HAP-1 (cell line): ENCODE measurements at places on chromosomes 16 and 17.

DNA sequence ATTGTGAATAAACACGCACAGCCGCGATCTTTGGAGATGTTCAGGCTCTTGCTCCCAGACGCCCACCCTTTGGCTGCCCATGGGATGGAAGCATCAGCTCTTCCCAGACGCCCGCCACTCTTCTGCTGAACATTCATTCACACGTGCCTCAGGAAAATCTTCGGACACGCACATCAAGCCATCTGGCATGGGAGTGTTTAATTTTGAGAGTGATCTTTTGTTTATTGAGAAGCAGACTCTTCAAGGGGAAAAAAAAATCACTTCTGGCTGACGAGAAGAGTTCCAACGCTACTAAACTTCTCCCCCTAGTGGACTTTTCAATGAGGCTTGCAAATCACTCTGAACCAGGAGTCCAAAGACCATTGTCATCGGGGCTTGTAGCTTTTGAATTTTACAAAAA is 62.0 kb upstream of the NUDT7 start:
- no peak for DNase-seq

DNA sequence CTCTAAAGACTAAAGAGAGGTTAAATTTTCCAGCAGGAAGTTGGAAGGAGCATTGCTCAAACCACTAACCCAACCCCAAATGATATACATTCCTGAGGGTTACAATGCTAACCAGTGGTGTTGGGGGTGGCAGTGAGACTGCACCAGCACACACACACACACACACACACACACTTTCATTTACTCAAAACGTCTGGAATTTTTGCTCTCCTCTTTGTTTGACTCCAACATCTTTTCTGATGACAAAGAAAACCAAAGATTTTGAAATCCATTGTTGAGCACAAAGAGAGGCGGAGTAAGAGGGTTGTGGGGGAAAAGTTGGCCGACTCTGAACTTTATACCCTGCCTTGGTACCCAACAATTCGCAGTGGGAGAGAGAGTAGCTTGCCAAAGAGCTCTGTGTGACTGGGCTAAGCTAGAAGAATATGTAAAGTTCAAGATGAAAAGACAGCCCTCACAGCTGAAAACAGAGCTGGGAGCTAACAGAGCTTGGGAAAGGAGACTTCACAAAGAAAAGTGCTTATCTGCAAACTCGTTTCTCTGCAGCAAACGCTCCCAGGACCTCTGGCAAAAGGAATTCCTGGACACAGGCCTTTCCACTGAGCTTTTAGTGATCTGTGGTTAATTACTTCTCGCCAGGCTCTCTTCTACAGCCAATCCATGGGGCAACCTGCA is 426.0 kb upstream of the CDH11 start:
- DNase-seq, result no peak

DNA sequence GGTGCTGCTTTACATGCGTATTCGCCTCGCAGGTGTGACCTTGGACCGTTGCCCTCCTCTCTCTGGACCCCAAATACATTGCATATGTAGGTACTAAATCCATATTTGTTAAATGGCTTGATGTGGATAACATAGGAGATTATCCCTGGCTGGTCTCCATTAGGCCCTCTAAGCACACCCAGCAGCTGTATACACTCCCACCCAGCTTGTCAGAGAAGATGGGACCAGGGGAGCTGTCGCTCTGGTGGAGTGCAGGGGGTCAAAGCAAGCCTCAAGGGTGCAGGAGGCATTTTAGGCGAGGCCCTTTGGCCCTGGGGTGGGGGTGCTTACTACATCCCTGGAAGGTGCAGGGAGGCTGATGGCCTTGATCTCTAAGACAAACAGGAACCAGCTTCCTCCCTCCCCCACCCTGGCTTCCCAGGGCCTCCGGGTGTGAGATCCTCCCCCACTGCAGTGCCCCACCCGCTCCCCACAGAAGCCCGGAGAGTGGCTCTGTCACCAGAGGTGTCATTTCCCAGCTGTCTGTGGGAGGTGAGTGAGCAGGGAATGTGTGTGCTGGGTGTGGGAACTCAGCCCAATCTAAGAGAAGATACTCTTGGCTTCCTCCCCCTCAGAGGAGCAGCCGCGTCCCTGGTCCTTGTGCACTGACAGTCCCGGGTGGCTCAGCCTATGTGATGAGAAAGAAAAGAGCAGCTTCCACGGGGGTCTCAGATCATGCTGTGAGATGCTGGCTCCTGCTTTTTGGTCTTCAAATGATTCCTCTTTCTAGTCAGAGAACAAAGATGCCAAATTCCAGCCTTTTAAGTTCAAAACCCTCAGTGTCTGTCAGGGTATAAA is 1.4 kb upstream of the VAMP2 start:
- peak; percentile 27 for DNase-seq

DNA sequence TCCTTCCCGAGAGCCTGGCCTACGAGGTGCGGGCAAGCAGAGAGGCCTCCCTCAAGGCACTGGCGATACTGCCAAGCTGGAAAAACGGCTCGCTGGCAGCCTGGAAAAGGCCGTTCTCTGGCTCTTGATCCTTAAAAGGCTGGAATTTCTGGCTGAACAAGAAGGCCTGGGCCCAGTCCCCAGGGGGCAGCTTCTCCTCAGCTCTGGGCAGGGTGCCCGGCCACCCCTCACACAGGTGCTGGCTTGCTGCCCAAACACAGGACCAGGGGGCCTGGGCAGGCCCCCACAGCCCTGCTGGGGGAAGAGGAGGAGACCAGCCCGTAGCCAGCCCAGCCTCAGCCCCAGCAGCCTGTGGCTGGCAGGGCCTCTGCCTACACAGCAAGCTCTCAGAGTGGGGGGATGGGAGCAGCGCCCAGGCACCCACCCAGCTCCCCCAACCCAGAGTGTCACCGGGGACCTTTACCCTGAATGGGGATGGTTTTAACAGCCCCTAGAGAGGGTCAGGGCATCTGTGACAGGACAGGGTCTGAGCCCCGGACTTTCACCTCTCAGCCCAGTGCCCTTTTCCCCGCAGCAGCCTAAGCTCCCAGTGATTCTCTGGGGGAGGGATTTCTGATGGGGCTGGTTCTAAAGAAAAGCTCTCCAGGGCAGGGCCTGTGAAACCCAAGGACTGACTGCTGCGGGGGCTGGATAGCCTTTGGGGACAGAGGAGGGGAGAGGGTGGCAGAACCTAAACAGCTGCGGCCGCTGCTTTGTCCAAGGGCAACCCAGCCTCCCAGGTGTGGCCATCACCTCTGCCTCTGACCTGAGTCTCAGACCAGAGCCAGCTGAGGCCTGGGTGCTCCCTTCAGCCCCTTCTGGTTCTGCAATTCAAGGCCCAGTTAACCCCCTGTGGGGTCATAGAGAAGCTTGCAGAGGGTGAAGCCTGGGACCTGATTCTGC is 38.6 kb upstream of the TOB1 start:
- no peak for DNase-seq

DNA sequence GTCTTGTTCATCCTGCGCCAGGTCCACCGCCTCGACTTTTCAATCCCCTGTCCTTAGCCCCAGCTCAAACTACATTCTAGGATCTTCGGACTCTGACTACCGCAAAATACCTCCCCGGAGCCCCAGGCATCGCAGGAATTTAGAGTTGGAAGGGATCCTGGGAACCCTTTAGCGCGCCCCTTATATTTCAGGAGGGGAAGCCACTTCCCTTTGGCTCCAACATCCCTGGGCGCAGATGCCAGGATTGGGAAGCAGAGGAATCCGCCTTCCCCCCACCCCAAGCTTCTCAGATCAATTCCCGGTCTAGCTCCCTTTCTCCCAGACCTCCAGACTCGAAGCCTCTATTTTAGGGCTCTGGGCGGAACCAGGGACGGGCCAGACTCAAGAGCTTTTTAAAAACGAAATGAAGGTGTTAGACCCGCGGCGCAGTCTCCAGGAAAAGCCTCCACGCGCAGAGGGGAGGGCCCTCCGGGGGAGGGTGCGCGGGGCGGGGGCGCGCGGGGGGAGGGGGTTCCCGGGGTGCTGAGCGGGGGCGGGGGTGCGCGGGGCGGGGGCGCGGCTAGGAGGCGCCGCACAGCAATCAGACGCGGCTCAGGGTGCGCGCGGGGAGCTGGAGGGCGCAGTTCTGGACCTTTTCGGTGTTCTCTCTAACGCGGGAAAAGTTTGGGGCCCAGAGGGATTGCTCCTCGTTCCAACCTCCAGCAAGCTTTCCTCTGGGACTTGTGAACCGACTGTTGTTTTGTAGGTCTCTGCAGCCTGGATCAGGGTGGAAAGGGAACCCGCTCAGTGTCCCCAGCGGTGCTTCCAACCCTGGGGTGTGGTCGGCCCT is 1.6 kb downstream of the AHSP start:
- no peak for DNase-seq

GRCh38 chr16:77842468-77842867 is 54.1 kb downstream of the VAT1L start:
- no peak for DNase-seq

- DNase-seq, result no peak
Measured at GRCh38 chr17:76747716-76748363, 9.9 kb downstream of the MFSD11 start.

GRCh38 chr17:75418531-75418930 is 13.1 kb upstream of the GRB2 start:
- no peak for DNase-seq

DNA sequence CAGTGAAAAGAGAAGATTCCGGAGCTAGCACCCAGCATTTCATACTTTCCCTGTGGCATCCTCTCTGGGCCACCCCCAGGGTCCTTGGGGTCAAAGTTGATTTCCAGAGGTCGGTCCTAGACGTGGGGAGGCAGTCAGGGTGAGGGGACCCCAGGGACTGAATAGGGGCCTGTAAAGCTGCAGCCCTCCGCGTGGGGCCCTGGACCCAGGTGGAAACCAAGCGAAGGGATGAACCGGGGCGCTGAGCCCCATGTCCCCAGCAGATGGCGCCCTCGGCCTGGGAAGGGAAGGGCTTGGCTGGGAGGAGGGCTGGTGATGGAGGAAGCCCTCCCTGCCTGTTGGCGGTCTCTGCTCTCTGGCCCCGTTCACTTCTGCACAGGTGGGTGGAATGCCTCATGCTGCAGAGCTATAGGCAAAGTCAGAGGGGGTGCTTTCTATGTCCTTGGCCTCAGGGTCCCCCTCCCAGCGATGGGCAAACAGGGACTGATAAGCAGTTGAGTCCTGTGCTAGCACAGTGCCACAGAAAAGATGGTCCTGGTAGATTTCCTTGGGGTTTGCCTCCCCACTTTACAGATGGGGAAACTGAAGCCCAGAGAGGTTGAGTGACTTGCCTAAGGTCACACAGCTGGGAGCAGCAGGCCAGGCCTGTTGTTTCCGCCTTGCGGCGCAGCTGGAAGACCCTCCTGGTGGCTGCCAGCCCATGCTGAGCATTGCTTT is 163.4 kb upstream of the CIBAR2 start:
- DNase-seq, result peak; percentile 88

DNA sequence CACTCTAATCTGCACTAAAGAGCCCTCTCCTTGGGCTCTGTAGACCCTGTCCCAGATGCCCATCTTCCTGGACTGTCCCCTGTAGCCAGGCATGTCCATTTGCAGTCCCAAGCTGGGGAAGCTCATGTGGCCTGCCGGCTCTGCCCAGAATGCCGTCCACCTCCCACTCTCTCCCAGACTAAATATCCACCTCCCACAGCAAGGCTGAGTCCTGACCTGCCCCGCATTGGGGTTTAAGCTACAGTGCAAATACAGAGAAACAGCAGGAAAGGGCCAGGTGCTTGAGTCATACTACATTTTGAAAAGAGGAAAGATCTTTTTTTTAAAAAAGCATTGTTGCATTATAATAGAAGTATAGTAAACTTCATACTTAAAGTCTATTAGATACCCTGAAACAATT is 3.0 kb downstream of the ST6GALNAC2 start:
- DNase-seq, result no peak

DNA sequence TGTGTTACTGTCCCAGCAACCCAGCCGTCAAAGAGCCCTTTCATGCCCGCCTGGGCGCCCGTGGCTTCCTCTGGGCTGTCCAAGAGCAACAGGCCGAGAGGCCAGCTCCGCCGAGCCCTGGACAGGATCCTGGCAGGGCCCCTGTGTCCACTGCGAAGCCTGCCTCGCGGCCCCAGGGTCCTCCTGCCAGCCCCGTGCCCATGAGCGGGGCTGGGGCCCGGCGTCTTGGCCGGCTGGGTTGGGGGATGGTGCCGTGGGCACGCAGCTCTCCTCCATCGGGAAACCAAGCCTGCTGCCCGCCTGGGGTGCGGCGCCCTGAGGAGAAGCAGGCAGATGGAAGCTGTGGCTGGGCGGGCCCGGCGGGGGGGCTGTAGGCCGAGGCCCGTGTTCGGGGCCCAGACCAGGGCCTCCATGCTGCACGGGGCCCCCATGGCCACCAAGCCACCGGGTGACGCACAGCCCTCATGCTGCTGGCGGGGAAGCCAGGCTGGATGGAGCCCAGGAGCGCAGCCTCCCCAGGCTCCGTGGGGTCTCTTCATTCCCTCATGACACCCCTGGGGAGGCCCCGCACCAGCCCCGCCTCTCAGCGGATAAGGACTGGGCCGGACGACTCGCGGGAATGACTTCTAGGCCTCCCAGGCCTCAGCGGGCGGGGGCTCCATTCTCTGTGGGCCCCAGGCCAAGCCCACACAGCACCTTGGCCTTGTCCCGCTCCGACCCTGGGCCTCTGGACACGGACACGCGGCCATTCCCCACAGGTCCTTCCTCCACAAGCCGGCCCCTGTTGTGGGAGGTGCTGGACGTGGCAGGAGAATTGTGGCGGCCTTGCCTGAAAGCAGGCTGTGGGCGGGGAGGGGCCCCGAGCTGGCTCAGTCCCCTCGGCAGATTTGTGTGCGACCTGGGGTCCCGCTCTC is at the start of gene C1QTNF8:
Gene C1QTNF8, minus strand, starts transcription at position 76 of the 914 bp plus-strand sequence. CDS start 1,322 bp downstream, outside the sequence.
- DNase-seq, result no peak

DNA sequence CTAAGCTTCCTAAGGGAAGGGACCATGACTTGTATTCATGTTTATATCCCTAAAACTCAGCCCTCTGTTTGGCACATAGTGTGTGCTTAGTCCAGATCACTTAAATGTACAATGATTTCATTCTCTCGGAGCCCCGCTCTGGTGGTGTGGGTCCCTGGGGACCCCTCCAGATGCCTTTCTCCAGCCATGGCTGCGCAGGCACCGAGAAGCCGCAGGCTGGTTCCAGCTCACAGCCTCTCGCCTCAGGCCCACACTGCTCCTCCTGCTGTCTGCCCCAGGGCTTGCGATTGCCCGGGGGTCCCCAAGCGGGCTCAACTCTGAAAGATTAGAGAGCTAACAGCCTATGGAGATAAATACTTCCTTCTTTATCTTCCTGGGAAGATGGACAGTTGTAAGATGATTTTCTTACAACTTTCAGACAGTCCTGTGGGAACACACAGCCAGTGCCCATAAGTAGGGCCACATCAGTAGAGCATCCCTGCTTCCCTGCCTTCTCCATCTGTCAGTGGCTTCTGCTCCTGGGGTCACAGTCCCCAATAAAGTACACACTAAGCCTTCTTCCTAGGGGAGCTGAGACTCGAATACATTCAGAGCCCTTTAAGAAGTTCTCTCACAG is 66.2 kb downstream of the CENPV start:
- DNase-seq, result no peak

- no peak for DNase-seq
Measured at GRCh38 chr16:11264155-11264832, 4.8 kb downstream of the TNP2 start.

GRCh38 chr17:48972749-48973097 is 4.3 kb upstream of the GIP start:
- no peak for DNase-seq

- no peak for DNase-seq
Measured at GRCh38 chr17:7883781-7884386, 4.7 kb upstream of the CHD3 start.
